ENCODE measurements at places on chromosomes 1 and 21.

DNA sequence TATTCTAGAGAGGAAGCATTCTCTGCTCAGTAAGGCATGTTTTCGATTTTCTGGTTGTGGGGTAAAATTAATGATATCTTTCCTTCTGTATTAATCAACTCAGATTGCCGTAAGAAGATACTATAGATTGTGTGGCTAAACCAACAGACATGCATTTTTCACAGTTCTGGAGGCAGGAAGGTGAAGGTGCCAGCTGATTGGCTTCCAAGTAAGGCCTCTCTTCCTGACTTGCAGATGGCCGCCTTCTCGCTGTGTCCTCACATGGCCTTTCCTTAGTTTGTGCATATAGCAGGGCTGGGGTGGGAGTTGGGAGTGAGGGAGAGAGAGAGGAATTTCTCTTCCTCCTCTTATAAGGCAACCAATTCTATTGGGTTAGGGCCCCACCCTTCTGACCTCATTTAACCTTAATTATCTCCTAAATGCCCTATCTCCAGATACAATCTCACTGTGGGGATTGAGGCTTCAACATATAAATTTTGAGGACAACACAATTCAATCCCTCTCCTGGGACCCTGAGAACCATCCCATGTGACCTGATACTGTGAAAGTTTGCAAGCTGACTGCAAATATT, 52.3 kb upstream of the MRPS6 start:
- DNase-seq: no peak

GRCh38 chr1:14598498-14599182, at the start of gene KAZN:
Gene KAZN (plus strand): TSS chr1:14598685.
- no peak for DNase-seq

- DNase-seq: no peak
These were observed 49.4 kb downstream of the TBCE start for GRCh38 chr1:235416662-235417049.

GRCh38 chr1:16440131-16440469, 424 bp upstream of the NECAP2 start:
- no peak for DNase-seq

DNA sequence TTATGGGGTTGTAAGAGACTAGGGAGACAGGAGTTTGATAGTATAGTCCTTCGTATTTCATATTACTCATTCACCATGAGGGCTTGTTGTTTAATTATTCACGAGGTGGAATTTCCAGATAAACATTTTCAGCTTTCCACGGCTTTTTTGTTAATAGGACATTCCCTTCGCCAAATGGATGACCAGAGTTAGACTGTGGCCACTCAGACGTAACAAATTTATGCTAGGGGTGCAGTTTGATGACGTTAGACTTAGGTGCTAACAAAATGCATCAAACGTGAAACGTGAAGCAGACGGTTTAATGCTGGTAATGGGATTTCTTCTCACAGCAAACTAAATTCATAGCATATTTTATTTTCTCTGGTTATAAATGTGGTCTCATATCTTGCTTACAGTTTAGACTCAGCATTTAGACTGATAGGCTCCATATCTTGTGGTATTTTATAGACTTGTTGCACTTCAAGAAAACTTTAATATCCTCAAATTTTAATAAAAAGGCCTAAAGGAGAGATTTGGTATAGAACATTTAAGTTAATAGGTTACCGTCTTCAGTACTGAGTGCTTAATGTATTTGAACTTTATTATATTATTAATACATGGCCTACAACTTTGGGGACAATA, 2.3 kb downstream of the DHX9 start:
- DNase-seq: no peak
